ENCODE measurements at places on chromosomes 7 and 10. TPM values are rescaled to one million over a fixed set of nuclear protein-coding genes. Genes with fewer than 3 reads are reported as not detected.

ZFAND2A gene
- total RNA-seq = 16.7 TPM

SUN3 gene
- not detected for total RNA-seq

NEURL1 gene
- total RNA-seq = 0.39 TPM

CNPY1 gene
- not detected for total RNA-seq

PAXIP1 gene
- 8.7 TPM for total RNA-seq

GPRIN2 gene
- total RNA-seq = not detected

DNA sequence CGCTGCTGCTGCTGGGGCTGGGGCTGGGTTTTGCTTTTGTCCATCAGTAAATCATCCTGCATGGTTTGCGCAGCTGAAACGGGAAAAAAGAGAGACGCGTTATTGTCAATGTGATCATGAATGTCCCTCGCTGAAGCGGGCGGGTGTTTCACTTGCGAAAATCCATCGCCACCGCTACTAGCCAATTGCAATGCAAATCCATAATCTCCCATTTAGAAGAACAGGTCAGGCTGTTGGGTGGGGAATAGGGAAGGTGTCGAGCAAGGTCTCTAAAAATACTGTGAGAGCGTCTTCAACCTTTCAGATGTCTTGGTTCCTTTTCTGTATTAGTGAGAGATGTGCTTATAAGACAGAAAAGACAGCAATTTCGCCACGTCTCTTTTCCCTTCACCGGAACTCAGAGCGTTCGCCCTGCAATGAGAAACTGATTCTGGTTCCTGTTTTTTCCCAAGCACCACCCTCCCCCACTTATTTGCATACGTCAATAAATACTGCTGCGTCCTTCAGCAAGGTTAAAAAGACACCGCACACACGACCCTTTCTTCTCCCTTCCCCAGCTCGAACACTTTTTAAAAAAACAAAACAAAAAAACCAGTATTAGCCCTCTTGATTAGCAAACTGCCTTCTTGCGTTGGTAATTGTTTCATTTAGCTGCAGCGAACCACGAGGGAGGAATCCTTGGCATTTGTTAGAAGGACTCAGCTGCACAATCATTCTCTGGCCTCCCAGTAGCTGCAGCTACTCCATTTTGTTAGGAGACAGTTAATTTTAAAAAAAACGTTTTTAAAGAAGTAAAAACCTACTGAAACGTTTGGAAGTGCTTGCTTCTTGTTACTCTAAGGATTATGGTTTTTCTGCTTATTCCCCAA is 50.4 kb downstream of the CPEB3 start:
- peak; percentile 41 for DNase-seq

- no peak for DNase-seq
These were observed 192.3 kb upstream of the PITRM1 start for GRCh38 chr10:3364768-3365480.

GRCh38 chr10:58870070-58870469 is 306.4 kb upstream of the PHYHIPL start:
- no peak for DNase-seq

- no peak for DNase-seq
These were observed 50.4 kb downstream of the VTI1A start for GRCh38 chr10:112497347-112497950.

GRCh38 chr10:72509941-72510340 is 115.9 kb downstream of the MICU1 start:
- no peak for DNase-seq

DNA sequence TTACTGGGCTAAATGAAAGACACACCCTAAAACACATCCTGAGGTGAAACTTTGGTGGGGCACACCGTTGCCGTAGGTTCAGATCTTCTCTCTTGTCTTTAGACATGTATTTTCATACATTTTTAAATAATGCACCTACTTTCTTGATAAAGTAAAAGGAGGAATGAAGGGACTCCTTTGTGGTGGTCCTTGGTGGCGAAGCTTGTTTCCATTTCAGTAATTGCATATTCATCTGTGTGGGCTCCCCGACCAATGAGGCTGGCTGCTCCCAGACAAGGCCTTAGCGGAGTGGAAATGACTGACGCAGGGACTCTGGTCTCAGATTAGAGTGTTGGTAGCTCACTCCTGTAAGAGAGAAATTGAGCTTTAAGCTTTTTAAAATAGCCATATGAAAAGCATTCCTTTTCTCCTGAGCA is 815 bp downstream of the CCSER2 start:
- DNase-seq = peak; percentile 42

DNA sequence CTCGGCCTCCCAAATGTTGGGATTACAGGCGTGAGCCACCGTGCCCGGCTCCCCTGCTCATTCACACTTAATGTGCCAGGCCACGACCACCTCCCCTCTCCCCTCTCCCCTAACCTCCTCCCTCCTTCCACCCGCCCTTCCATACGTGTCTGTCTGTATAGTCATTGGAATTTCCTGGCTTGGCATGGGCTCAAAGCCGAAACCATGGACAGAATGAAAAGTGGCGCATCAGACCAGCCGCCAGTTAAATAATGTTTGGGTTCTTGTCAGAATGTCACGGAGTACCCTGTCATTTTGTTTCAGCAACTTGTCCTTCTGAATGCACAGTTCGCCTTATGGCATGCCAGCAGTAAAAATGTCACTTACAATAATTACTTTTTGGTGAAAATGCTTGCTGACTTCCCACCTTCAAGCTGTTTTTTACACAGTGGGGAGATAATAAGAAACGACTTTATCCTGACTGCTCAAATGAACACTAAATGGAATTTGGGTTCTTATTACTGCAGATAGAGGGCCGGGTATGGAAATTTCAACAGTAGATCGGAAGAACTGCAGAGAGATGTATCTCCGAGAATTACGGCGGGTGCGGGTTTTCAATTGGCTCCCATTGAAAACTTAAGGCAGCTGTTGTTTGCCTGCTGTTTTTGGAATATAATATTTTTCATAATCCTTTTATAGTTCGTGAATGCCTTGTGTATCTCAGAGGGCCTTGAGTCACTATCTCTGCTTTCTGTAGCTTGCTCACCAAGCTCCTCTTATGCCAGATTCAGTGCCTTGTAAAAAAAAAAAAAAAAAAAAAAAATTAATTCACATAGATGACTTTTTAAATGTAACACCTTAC is 65.5 kb upstream of the SH2B2 start:
- no peak for DNase-seq

DNA sequence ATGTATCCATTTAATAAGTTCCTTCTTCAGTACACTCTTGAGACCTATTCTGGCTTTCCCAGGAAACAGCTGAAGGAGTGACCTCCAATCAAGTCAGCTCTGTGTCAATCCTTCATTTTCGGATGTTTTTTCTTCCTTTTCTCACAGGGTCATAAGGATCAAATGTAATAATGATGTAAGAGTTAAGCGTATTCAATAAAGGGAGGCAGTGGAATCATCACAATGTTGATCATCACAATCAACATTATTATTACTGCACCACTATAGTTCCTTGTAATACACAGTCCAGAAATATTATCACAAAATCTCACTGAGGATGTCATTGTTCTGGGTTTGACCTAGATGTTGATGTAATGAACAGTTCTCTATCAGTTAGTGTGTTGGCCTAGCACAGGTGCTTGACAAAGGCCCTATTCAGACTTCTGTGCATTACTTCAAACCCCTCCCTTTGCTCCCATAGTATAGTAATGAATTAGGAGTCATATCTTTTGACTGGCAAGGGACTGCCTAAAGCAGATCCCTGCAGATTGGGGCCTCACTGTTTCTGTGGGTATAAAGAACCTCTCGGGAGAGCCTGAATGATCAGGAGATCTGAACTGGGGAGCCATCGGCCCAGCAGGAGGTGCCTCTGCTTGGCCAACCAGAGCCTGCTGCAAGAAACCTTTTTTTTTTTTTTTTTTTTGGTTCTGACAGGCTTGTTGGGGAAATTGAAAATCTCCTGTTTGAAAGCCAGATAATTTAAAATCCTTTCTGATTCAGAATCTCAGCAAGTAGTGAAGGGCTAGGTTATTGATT is 100.6 kb downstream of the KAT6B start:
- no peak for DNase-seq

GRCh38 chr10:1187855-1188557 is 131.8 kb downstream of the WDR37 start:
- no peak for DNase-seq

Data from left cardiac atrium (tissue), 4 donors.